ENCODE measurements at places on chromosomes 6 and 20.

- H3K4me3 ChIP-seq, result no peak overlapping the region
- DNase-seq, result no peak
- no peaks in the 10 kb centered on the region for H3K4me1 ChIP-seq
- peaks cover 13% of the 10 kb centered on the region for H3K27me3 ChIP-seq
Measured at GRCh38 chr20:58760856-58761255, 68.3 kb downstream of the NPEPL1 start.

DNA sequence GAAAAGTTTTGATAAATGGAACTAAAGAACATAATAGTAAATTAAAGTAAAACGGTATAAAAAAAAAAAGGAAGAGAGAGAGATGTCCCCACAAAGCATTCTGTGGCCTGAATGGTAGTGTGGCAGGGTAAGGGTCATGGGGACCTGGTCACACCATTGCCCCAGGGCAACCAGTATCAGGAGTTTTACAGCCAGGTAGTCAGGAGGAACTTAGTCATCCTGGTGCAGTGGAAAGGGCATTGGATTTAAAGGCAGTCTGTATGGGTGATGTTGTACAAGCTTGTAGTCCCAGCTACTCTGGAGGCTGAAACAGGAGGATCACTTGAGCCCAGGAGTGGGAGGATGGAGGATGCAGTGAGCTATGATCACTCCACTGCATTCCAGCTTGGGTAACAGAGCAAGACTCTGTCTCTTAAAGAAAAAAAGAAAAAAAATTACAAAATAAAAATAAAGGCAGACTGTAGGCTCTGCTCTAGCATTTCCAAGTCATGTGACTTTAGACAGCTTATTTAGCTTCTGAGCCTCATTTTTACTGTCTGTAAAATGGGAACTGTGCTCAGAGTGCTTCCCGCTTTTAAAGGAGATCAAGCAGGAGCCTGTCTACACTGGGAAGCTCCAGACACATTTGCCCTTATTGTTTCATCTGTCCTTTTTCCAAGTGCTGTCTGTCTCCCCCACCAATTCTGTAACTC is 112.8 kb upstream of the ARMC2 start:
- DNase-seq, result no peak
- no peaks in the 10 kb centered on the region for H3K36me3 ChIP-seq
- H3K27ac ChIP-seq, result no peak overlapping the region
- H3K27me3 ChIP-seq, result no peaks in the 10 kb centered on the region
- H3K4me1 ChIP-seq, result peaks cover 4% of the 10 kb centered on the region

GRCh38 chr20:38880952-38881735 is 45.1 kb upstream of the FAM83D start:
- peaks cover 99% of the 10 kb centered on the region for H3K4me1 ChIP-seq
- H3K27ac ChIP-seq, result peak overlapping the region; percentile 66
- no peaks in the 10 kb centered on the region for H3K27me3 ChIP-seq
- peak; percentile 34 for DNase-seq
- H3K36me3 ChIP-seq, result no peaks in the 10 kb centered on the region
- no peak overlapping the region for H3K4me3 ChIP-seq

DNA sequence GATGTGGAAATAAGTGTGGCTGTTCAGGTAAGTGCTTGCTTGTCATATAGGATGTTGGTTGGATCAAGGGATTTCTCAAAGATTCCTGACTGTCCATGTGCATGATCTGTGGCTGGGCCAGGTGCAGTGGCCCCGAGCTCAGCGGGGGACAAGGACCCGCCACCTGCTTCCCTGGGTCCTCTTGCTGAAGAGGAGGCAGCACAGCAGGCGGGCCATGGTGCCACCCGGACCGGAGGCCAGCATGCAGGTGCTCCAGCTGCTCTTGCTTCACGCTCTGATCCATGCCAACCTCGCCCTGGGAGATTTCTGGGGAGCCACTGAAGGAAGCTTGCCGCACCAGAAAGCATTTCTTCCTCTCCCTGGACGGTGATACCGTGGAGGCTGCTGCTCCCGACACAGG is 173.8 kb downstream of the HIVEP2 start:
- H3K4me3 ChIP-seq, result no peak overlapping the region
- H3K27ac ChIP-seq, result no peak overlapping the region
- H3K27me3 ChIP-seq, result no peaks in the 10 kb centered on the region

- H3K36me3 ChIP-seq, result no peaks in the 10 kb centered on the region
- H3K27ac ChIP-seq, result no peak overlapping the region
- H3K4me3 ChIP-seq, result no peak overlapping the region
- DNase-seq, result no peak
Measured at GRCh38 chr6:55319961-55320695, 7.1 kb upstream of the GFRAL start.

- no peak overlapping the region for H3K4me3 ChIP-seq
- H3K36me3 ChIP-seq, result no peaks in the 10 kb centered on the region
- H3K27ac ChIP-seq, result no peak overlapping the region
- H3K27me3 ChIP-seq, result no peaks in the 10 kb centered on the region
- no peak for DNase-seq
Measured at GRCh38 chr6:89154131-89154530, 8.3 kb downstream of the PM20D2 start.

GRCh38 chr6:21953831-21954801 is 342.7 kb downstream of the PRL start:
- no peak for DNase-seq
- H3K27ac ChIP-seq, result no peak overlapping the region
- H3K27me3 ChIP-seq, result no peaks in the 10 kb centered on the region
- no peak overlapping the region for H3K4me3 ChIP-seq
- H3K36me3 ChIP-seq, result no peaks in the 10 kb centered on the region

- H3K27ac ChIP-seq, result no peak overlapping the region
- DNase-seq, result no peak
- H3K4me1 ChIP-seq, result no peaks in the 10 kb centered on the region
Measured at GRCh38 chr20:22248051-22248667, 336.2 kb downstream of the FOXA2 start.
